ENCODE measurements at places on chromosomes 13 and 19.

DNA sequence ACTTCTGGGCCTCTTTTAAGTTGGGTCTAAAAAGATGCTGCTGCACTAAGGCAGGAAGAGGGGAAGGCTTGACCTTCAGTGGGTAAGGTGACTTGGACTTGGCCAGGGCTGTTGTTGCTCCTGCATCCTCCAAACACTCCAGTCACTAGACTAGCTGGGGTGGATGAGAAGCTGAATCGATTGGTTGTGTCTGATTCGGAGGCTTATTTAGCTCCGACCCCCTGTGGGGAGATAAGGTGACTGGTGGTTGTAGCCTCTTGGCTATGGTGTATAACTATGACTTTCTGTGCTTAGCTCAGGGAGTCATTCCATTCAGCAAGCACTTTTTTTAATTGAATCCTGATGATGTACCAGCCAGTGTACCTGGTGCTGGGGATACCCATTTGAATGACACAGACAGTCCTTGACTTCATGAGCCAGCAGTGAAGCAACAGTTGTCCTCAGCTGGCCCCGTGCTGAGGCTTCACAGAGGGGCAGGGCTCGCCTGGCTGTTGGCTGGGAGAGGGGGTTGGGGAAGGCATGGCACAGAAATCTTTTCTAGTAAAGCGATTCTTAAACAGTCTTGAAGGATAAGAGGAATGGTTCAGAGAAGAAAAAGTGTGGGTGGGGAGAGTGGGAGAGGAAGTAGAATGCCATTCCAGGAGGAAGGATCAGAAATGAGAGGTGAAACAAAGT lies 9.9 kb downstream of the PCDH8 start:
- no peak for DNase-seq

DNA sequence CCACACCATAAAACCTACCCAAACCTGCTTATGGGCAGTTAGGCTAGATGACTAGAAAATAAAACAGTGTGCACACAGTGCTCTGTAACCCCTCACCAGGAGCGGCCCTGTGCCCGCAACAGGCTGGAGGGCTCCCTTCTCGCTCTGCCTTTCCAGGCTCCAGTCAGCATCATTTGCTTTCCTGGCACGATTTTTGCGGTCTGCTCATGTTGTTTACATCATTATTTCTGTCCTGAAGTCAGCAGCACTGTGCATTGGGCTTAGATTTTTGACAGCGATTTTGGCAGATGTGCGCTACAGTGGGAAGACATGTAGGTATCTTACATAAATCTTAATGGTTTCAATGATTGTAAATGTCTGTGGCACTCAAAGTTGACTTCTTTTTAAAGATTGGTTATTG lies 344.0 kb downstream of the MTUS2 start:
- DNase-seq: no peak

- DNase-seq: no peak
These were observed 893.4 kb downstream of the DIAPH3 start for GRCh38 chr13:59270327-59270726.

GRCh38 chr13:20125129-20125782 lies 35.6 kb downstream of the GJA3 start:
- no peak for DNase-seq

- no peak for DNase-seq
These were observed 279.5 kb downstream of the POU4F1 start for GRCh38 chr13:78323848-78324247.

Data from GM12864 (cell line).